ENCODE measurements at places on chromosomes 3 and 15.
A peak's percentile ranks its signal among the peaks of the same experiment; 100 is the strongest.

GRCh38 chr3:63344661-63345060 is 66.6 kb downstream of the SYNPR start:
- no peak for DNase-seq

DNA sequence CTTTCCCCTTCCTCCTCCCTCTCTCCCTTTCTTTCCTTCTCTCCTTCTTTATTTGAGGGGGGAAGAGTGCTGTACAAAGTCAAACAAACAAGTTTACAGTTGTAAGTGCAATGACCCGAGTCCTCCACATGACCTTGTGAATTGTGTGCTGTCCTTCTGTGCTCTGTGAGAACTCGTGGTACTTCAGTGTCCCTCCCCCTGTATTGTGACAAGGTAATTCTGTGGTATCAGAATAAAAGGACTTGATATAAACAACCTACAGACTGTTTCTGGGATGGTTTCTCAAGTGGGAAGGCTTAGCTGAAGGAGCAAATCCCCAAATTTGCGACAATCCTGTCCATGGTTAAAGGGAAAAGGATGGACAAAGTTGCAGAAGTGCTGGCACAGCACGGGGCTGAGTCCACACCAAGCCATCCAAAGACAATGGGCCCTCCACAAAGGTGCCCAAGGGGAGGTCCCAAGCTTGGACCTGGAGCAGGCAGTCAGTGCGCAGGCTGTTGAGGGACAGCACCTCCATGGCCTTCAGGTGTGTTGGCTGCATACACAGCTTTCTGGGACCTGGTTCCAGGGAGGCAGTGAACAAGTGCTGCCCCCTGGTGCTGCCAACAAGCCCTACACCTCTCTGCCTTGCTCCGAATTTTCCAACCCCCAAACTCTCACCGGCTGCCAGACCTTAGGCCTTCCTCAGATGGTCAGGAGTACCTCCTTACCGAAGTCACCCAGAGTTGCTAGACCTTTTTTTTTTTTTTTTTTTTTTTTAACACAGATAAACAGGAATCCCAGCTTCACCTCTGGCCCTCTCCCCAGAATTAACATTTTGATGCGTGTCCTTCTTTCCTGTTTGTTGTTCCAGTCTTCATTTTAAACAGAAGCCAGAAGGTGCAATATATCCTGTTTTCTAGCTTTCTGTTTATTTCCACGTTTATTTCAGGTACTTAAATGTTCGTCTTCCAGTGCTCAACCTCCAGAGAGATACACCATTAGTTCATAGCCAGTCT is 2.6 kb upstream of the APEH start:
- peak; percentile 79 for DNase-seq

- no peak for DNase-seq
These were observed 19.2 kb downstream of the KLF13 start for GRCh38 chr15:31345606-31346366.

DNA sequence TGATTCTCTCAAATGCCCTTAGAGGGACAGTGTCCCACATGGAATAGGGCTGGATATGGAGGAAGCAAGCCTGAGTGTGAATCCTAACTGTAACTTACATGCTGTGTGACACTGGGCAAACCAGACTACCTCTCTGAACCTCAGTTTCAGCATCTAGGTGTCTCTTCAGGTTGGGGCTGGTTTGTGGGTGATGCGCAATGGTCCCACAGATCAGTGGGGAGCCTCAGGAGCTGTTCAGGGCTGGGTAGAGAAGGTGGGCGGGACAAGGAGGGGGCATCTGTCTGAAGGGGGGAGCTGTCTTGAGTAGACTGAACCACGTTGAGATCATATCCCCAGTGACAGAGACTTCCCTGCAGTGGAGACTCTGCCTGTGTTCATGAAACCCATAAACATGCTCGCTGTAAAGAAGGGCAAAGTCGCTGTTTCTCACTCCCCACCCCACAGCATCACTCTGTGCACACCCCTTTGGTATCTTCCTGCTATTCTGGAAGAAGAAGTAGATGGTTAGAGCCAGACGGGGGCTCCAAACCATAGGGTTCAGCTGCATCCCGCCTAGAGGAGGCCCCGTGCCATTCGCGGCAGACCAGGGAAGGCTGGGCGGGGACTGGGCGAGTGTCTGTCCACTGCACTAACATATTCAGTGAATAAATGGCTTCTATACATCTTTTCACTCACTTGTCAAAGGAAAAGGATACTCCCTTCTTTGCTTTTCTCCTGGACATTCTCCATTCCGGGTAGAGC is 28.4 kb downstream of the SRPRB start:
- DNase-seq: no peak

DNA sequence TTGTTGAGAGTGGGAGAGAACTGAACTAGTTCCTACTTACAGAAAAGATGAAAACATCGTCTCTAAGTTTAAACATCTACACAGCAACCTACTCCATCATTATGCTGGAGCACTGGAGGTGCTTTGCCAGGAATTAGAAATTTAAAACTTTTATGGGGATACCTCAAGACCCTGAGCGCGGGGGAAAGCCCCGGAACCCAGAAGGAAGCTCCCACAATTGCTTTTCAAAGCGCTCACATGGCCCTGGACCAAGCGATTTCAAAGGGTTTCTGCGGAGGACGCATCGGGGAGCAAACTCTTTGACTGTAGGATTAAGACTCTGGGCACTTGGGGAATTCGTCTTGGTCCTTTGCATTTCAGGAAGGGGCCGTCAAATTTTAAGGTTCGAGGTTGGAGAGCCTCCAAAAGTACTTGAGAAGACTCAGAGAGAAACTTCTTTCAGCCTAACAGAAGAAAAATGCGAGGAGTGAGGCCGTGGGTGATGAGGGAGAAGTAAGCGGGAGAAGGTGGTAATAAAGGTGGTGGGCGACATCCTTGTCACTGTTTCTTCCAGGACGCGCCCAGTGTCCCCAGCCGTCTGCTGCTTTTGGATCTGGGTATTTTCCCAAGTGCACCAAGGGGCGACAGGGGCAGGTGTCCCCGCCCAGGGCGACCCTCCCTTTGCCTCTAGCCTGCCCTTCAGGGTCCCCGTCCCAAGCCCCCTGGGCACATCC is 591 bp downstream of the PROK2 start:
- DNase-seq: no peak

- no peak for DNase-seq
These were observed 60.6 kb upstream of the GOLGA8B start for GRCh38 chr15:34644061-34644460.

- DNase-seq: no peak
These were observed 137.3 kb downstream of the WNT5A start for GRCh38 chr3:55349851-55350250.

DNA sequence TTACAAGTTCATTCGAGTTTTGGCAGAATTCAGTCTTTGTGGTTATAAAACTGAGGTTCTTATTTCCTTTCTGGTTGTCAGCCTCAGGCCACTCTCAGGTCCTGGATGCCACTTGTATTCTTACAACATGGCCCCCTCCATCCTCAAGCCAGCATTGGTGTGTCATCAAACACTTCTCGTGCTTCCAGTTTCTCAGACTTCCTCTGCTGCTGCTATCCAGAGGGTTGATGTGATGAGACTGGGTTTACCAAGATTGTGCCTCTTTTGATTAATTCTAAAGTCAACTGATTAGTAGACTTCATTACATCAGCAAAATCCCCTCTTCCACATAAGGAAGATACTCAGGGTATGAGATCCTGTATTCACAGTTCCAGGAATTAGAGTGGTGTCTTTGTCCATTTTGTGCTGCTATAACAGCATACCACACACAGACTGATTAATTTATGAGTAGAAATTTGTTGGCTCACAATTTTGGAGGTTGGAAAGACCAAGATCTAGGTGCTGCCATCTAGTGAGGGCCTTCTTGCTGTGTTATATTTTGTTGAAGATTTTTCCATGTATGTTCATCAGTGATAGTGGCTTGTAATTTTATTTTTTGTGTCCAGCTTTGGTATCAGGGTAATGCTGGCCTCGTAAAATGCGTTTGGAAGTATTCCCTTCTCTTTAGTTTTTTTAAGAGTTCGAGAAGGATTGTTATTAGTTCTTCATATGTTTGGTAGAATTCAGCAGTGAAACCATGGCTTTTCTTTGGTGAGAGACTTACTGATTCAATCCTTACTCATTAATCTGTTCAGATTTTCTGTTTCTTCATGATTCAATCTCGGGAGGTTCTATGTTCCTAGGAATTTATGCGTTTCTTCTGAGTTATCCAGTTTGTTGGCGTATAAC is 11.1 kb downstream of the LRCH3 start:
- DNase-seq: no peak

DNA sequence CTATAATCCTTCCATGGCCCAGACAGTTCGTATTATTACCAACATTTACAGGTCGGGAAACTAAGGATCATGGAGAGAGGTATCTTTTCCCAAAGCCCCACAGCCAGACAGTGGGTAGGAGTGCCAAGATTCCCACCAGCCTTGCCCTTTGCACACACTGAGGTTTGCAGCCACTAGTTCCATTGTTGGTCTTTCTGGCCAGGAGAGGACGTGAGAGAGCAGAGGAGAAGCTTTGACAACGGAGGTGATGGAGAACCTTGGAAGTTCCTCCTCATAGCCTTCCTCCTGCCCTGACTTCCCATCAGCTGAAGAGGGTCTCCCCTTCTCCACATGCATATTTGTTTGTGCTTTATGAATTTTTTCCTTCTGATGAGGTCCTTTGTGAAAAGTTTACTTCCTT is 50.5 kb upstream of the PLCL2 start:
- no peak for DNase-seq

DNA sequence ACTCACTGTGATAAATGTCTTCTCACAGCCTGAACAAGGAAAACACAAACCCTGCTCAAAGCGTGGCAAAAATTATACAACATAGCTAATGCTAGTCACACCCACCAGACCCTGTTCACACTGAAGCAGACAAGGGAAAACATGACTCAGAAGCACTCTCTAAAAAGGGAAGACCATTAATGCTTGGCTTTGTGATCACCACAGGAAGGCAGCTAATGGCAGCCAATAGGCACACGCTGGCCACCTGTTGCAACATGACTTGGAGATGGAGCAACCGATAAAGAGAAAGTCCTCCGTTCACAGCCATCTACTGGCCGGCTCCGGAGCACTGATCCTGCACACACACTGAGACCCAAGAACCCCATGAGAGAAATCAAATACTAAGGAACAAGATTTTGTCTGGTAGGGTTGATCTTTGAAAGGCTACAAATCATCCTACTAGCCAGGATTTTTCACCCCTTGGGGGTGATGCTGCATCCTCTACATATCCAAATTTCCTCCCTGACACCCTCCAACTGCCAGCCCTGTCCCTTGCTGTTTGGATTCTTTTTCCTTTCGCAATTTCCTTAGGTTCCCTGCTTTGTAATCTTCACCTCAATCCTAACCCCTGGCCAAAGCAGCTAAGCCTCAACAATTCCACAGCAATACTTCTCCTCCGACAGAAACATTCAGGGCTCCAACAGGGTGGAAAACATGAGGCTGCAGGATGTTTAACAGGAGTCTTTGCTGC is 3.2 kb downstream of the ZXDC start:
- peak; percentile 91 for DNase-seq

GRCh38 chr3:55564726-55565125 is 77.6 kb upstream of the WNT5A start:
- no peak for DNase-seq

DNA sequence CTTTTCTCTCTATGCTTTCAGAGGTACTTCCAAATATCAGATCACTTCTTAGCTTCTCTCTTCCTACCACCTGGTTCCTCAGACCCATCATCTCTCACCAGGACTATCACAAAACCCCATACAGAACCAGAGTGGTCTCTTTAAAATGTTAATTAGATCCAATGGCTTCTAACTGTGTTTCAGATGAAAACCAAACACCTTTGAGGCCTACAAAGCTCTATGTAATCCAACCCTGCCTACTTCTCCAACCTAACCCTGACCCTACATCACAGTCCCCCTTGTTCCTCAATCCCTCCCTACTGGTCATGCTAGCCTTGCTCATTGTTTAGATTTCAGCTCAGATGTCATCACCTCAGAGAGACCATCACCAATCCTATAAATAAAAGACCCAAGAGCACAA is 34.8 kb downstream of the SUMF1 start:
- DNase-seq: no peak

GRCh38 chr3:79368403-79368802 is 399.4 kb downstream of the ROBO1 start:
- DNase-seq: no peak

- DNase-seq: no peak
These were observed 96.7 kb downstream of the LSM3 start for GRCh38 chr3:14274999-14275961.

- DNase-seq: peak; percentile 21
These were observed 51.2 kb downstream of the SRGAP3 start for GRCh38 chr3:9198261-9198660.

DNA sequence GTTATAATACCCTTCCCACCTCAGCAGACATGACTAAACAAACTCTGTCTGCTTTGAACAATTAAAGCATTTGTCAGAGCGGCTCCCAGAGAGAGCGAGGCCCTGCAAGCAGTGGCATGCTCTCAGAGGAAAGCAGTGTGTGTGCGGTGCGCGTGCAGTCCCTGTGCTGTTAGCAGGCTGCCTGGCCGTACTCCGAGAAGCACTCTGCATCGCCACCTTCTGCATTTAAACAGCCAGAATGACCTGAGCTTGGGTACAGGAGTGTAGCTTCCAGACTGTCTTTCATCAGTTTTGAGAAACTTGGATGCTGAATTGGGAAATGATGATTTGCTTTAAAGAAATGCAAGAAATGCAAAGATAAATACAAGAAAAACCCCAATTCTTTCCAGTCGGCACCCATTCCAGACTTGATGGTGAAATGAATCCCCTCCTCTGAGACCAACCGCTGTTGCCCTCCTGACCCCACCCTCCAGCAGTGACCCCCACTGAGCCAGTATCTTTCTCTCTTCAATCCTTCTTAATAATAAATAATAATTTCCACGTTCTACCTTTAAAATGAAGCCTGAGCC is 113.5 kb downstream of the VGLL4 start:
- DNase-seq: peak; percentile 83

- DNase-seq: no peak
These were observed 43.2 kb upstream of the PIK3R4 start for GRCh38 chr3:130789782-130790322.

- DNase-seq: no peak
These were observed 19.7 kb upstream of the MAP6D1 start for GRCh38 chr3:183845090-183845489.

GRCh38 chr3:25783661-25784512 is 644 bp upstream of the NGLY1 start:
- peak; percentile 76 for DNase-seq

GRCh38 chr3:193599393-193599792 is 6.4 kb downstream of the OPA1 start:
- DNase-seq: no peak

Measured in sigmoid colon (tissue), 7 donors.